ENCODE measurements at places on chromosomes 4 and X.

- DNase-seq: no peak
Observed at GRCh38 chr4:18441203-18441590, 419.6 kb upstream of the LCORL start.

- no peak for DNase-seq
Observed at GRCh38 chr4:26468283-26468949, 21.9 kb downstream of the CCKAR start.

GRCh38 chr4:42570221-42570620, 86.7 kb downstream of the ATP8A1 start:
- no peak for DNase-seq

- DNase-seq: no peak
Observed at GRCh38 chrX:50003467-50003866, 81.1 kb downstream of the CLCN5 start.

Data from CD4-positive, alpha-beta T cell treated with Interferon alpha-2 for 1 hour (primary cell).